Left forelimb (tissue), 1 donor: ENCODE measurements at places on chromosomes 4 and X.

GRCh38 chr4:76233083-76233482, 18.4 kb upstream of the FAM47E start:
- DNase-seq = no peak

GRCh38 chr4:105061136-105061696, 85.5 kb upstream of the TET2 start:
- no peak for DNase-seq

DNA sequence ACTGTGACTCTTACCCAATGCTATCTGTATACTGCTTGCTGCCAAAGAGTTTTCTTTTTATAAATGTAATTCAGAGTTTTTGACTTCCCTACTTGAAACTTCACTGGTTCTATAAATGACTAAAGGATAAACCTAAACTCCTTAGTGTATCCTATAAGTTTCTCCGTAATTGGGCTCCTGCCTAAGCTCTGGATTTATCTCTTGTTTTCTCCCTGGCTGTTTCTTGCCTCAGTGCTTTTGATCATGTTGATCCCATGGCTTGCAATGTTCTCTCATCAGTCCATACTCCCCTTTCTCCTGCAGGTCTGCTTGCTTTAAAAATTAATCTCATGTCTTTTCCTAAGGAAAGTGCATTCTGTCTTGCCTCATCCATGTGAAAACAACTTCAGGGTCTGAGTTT, 1543.1 kb upstream of the IGFBP7 start:
- no peak for DNase-seq

GRCh38 chr4:142595222-142595871, 250.8 kb downstream of the INPP4B start:
- DNase-seq = no peak

GRCh38 chr4:159256037-159256436, 153.2 kb downstream of the RAPGEF2 start:
- no peak for DNase-seq

DNA sequence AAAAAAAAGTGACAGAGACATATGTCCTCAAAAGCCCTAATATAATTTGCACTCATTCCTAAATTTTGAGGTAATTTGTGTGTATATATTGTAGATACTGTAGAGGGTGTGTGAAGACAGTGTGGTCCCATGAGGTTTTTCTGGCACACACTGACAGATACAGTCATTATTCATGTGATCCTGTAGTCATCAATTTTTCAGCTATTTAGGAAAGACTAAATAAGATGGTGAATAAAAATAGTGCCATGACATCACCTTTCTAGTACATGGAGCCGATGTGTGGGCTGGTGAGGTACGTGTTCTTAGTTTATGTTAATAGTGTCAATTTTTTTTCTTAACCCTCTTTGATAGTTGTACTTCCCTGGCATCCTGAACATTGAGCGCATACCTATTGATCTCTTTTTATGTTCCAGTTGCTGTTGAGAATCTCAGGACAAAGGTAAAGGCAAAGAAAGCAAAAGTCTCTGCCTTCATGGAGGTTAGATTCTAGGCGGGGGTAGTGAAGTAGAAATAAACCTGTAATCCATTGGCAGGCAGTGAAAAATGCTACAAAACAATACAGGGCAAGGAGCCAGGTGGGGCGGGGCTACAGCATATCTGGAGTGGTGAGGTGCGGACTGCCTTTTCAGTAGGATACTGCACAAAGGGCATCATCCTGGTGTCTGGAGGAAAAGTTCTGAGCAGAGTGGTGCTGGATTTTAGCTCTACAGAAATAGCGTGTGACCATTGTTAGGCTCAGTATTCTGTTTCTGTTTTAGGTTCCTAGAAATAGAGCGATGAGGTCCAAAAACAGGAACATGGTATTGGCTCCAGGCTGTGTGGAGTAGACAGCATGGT, 93.8 kb downstream of the ARHGAP10 start:
- DNase-seq = no peak
